ENCODE measurements at places on chromosomes 6 and 20. TPM values are rescaled to one million over a fixed set of nuclear protein-coding genes. Genes with fewer than 3 reads are reported as not detected.

Gene C6orf163
- polyA plus RNA-seq, result 0.25 TPM

Gene SNAP91
- 70.0 TPM for polyA plus RNA-seq

Gene PSMG4
- polyA plus RNA-seq, result 20.5 TPM

Gene CRISP1
- not detected for polyA plus RNA-seq

Gene AIF1
- polyA plus RNA-seq, result 14.9 TPM

Gene MUC22
- not detected for polyA plus RNA-seq

Gene SRMS
- polyA plus RNA-seq, result not detected

Gene IMPG1
- 0.08 TPM for polyA plus RNA-seq
